ENCODE measurements at places on chromosomes 6 and 20.

DNA sequence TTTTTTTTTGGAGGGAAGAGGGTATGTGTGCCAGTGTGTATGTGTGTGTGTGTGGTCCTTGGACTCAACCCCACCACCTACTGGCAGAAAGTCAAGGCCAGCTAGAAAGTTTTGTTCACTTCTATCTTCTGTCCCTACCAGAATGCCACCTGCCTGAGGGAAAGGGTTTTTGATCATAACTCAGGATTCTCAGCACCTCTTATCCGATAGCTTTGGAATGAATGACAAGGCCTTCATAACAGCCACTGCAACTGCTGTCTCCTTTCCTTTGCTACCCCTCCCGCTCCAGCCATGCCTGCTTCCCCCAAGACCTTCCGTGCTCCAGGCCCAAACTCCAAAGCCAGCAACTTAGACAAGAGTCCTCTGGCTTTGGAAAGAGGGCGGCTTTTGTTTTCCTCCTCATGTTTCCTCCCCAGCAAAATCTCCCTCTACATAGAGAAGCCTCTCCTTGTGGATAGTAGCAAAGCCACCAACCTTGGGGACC, 18.7 kb downstream of the BTN3A1 start:
- DNase-seq, result peak; percentile 23

DNA sequence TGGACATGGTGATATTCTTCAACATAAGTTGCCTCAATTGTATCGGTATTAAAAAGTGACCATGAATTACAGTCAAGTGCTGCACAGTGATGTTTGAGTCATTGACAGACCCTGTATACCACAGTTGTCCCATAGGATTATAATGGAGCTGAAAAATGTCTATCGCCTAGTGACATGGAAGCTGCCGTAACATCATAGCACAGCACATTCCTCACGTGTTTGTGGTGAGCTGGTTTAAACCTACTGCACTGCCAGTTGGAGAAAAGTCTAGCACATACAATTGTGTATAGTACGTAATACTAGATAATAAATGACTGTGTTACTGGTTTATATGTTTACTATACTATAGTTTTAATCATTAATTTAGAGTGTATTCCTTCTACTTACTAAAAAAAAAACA, 150.2 kb downstream of the CDH26 start:
- DNase-seq, result no peak

DNA sequence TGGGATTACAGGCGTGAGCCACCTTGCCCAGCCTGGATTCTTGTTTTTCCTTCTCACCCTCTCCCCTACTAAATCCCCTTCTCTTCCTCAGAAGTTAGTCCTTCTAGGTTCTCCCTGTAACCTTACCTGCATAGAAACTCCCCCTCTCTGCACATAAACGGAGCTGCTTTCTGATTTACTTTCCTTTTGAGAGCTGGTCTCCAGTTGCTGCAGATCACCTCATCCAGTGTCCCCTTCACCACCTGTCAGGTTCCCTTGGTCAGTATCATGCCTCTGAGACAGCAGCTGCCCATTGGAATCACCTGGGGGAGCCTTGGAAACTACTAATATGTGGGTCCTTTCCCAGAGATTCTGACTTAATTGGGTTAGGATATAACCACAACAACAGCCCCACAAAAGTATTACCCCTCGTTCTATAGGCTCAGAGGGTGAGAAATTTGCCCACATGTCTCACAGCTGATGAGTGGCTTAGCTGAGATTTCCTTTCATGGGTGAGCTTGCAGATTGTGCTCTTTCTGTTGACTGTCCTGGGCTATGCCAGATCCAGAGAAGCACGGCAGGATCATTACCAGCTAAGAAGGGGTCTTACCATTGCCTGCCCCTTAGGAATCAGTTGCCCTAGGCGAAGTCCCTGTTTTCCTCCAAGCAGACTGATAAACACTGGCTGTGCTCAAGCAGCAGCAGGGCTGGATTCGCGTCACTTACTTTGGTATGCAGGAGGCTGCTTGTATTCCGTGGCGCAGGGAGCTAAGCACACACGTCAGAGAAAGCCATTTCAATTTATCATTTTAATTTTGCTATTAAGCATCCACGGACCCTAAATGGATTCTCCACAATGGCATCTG, 51.3 kb downstream of the AKAP12 start:
- no peak for DNase-seq

- no peak for DNase-seq
Observed at GRCh38 chr20:60030471-60030870, 72.2 kb downstream of the CDH26 start.

- no peak for DNase-seq
Observed at GRCh38 chr6:92945799-92946198, 473.6 kb downstream of the EPHA7 start.

DNA sequence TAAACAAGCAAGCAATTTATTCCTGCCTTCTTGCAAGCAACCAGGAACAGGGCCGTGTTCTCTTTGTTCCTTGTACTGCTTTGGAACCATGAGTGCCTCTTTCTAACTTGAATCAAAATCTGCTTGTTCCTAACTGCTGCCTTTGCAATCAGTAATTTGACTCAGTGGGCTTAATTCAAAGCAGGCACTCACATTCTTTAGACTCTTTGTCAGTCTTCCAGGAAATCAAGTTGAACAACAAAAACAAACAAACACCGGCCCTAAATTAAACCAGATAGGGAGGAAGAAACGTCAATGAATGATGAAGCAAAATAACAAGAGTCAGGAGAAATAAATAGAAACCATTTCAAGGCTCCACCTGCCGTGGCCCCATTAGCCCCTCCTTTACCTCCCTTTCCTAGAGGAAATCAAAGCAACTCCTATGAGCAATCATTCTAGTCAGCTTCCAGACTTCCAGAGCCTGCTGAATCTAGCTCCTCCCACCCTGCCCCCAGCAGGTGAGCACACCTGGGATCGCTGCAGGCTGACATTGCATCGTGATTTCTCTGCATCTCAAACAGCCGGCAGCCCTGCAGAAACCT, 582.2 kb upstream of the FLRT3 start:
- no peak for DNase-seq

DNA sequence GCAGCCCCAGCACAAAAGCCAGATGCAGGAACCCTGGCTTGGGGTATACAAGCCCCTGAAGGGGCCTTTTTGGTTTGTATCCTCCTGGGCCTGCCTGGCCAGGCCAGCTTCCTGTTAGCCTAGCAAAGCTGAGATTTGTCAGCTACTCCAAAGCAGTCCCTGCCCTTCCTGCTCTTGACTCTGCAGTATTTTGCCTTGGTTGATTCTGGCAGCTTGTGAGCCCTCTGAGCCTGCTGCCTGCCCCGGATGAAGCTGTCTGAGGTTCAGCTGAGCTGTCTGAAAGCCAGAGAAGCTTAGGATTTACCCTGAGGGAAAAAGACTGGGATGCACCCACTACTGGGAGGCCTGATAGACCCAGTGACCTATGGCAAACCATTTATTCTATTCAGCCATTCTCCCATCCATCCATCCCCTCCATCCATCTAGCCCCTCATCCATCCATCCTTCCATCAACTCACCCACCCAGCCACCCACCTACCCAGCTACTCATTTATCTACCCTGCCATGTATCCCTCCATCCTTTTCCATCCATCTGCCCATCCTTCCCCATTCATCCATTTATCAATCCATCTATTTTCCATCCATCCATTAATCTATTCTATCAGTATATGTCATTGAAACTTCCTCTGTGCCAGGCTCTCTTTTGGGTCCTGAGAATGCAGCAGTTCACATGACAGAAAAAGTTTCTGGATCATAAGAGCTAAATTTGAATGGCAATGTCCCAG, 307.5 kb downstream of the DHX35 start:
- DNase-seq, result no peak

Data from stimulated activated CD4-positive, alpha-beta T cell treated with anti-CD3 and anti-CD28 coated beads, Interleukin-4, amount 100 ng/mL, for 24 hours (primary cell).